ENCODE measurements at places on chromosomes 2 and 18. TPM values are rescaled to one million over a fixed set of nuclear protein-coding genes. Genes with fewer than 3 reads are reported as not detected.

GRCh38 chr2:128279009-128279408 lies 39.7 kb downstream of the HS6ST1 start:
- no peak overlapping the region for H3K4me3 ChIP-seq
- H3K27ac ChIP-seq, result no peak overlapping the region
- H3K4me1 ChIP-seq, result peaks cover 3% of the 10 kb centered on the region
- H3K27me3 ChIP-seq, result no peaks in the 10 kb centered on the region
- H3K36me3 ChIP-seq, result peaks cover 41% of the 10 kb centered on the region
- no peak for DNase-seq

- no peaks in the 10 kb centered on the region for H3K36me3 ChIP-seq
- no peak for DNase-seq
- H3K4me1 ChIP-seq, result peaks cover 7% of the 10 kb centered on the region
- H3K4me3 ChIP-seq, result no peak overlapping the region
These were observed 109.1 kb upstream of the NCK2 start for GRCh38 chr2:105635564-105635963.

DNA sequence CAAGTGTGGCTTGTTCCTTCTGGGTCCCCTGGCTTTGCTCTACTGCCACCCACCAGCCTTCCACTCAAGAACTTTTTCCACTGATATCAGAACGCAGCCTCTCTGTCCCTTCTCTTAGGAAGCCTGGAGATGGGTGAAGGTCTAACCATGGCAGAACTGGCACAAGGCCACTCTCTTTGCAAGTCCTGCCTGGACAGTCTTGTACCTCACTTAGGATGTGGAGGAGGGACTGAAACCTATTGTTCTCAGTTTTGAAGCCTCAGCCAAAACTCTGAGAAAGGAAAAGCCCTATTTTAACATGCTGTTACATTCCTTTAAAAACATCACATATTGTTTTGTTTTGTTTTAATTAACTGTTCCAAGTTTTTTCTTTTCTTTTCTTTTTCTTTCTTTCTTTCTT lies 58.9 kb upstream of the NCOA1 start:
- H3K4me3 ChIP-seq, result no peak overlapping the region
- DNase-seq, result peak; percentile 29
- H3K4me1 ChIP-seq, result peaks cover 41% of the 10 kb centered on the region
- H3K36me3 ChIP-seq, result no peaks in the 10 kb centered on the region
- no peaks in the 10 kb centered on the region for H3K27me3 ChIP-seq

Gene STPG4
- total RNA-seq, result 0.28 TPM

GRCh38 chr2:40851661-40852060 lies 399.8 kb upstream of the SLC8A1 start:
- DNase-seq, result no peak
- H3K4me1 ChIP-seq, result no peaks in the 10 kb centered on the region
- no peaks in the 10 kb centered on the region for H3K27me3 ChIP-seq
- no peak overlapping the region for H3K4me3 ChIP-seq
- H3K36me3 ChIP-seq, result no peaks in the 10 kb centered on the region

Gene TYMS
- 23.4 TPM for total RNA-seq

Gene HAAO
- total RNA-seq, result 12.5 TPM

DNA sequence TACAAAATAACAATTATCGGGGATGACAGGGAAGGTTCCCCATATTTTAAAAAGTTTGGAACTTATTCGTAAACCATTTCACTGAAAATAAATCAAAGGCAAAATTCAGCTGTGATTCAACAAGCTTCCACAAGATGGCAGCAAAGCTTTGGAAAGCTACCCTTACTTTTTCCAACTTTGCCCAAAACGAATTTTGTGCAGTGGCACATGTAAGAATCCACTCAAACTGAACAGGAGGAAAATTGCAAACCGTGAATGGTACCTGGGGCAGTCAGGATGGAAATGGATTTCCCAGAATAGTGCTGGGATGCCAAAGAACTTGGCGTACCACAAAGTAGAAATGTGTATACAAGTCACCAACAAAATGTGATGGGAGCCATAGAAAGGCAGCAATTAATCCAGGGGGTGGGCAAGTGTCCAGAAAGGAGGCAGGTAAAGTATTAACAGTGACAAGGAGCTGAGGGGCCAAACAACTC lies 10.7 kb downstream of the RPL31 start:
- peaks cover 6% of the 10 kb centered on the region for H3K36me3 ChIP-seq
- H3K4me3 ChIP-seq, result no peak overlapping the region
- peak; percentile 51 for DNase-seq
- no peaks in the 10 kb centered on the region for H3K4me1 ChIP-seq
- H3K27ac ChIP-seq, result peak overlapping the region; percentile 5

GRCh38 chr2:147989809-147990403 lies 30.6 kb downstream of the ORC4 start:
- H3K36me3 ChIP-seq, result no peaks in the 10 kb centered on the region
- H3K27me3 ChIP-seq, result no peaks in the 10 kb centered on the region
- no peak overlapping the region for H3K27ac ChIP-seq
- H3K4me3 ChIP-seq, result no peak overlapping the region

- H3K27ac ChIP-seq, result no peak overlapping the region
- H3K4me3 ChIP-seq, result no peak overlapping the region
- H3K27me3 ChIP-seq, result no peaks in the 10 kb centered on the region
- no peaks in the 10 kb centered on the region for H3K36me3 ChIP-seq
- peak; percentile 11 for DNase-seq
These were observed 793.0 kb upstream of the ACVR2A start for GRCh38 chr2:147051814-147052213.

Gene RGPD3
- 0.71 TPM for total RNA-seq

- H3K27ac ChIP-seq, result no peak overlapping the region
- H3K36me3 ChIP-seq, result no peaks in the 10 kb centered on the region
- no peak overlapping the region for H3K4me3 ChIP-seq
- H3K4me1 ChIP-seq, result peaks cover 6% of the 10 kb centered on the region
- no peaks in the 10 kb centered on the region for H3K27me3 ChIP-seq
- no peak for DNase-seq
These were observed 58.4 kb upstream of the ACKR3 start for GRCh38 chr2:236511266-236511665.

Measured in lung (tissue), 17 donors.